ENCODE measurements at places on chromosomes 7 and 10.

DNA sequence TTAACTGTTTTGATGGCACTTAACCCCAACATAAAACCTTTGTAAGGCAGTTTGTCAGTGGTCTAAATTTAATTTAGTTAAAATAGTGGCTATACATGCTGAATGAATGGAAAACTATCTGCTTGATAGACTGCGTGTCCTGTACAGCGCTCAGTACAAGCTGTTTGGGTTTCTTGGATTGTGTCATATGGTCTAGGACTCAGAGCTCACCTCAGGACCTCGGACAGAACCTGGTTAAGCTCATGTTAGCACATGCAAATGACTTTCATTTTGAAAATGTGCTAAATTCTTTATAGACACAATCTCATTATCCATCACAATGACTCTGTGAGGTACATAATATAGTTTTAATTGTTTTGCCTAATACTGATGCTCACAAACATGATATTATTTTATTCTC lies 55.7 kb upstream of the RELN start:
- no peak for DNase-seq

GRCh38 chr7:131108212-131108940 lies 219.3 kb upstream of the MKLN1 start:
- no peak for DNase-seq

- no peak for DNase-seq
These were observed 192.1 kb downstream of the CELF2 start for GRCh38 chr10:11209830-11210181.

DNA sequence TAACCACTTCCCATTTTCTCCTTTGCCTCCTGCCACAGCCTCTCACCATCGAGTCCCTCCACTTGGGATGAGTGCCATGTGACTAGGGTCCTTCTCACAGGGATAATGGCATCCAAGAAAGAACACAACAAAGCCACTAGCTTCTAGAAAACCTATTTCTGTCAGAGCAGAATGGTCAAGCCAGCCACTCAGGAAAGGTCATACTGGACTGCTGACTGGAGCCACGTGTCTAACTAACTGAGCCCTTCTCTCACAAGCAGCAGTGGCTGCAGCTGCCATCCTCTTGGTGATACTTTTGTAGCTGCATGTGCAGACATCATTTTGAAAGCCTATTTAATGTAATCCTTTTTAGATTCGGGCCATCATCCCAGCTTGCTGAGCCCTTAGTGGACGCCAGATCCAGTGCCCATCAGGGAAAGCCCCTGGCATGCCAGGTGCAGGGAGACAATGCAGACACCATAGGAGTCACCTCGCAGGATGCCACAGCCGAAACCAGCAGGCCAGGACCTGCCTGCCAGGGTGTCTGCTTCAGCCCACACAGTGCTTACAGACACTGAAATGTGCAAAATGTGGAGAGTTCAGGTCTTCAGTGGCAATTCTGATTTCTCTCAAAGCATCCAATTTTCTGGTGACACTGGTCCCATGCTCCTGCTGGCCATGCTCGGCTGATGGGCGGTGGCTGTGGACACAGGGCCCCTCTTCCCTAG lies 98.3 kb upstream of the DDC start:
- DNase-seq: no peak

GRCh38 chr7:103687951-103688350 lies 241.9 kb upstream of the SLC26A5 start:
- no peak for DNase-seq

DNA sequence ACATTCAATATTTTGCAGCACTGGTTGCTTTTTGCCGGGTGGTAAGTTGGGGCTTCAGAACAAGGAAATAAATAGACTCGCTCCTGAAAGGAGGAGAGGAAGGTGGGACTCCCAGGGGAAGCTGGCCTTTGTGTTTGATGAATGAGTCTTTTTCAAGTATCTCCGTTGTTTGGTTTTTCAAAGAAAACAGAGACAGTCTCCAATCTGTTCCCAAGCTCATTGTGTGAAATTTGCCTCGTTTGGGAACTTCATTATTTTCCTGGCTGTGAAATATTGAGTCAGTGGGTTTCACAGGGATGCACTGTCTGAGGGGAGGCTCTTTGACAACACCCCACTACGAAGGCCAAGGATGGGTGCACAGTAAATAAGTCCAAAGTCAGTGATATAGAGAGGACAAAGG lies 38.7 kb upstream of the KIAA1217 start:
- DNase-seq: no peak

DNA sequence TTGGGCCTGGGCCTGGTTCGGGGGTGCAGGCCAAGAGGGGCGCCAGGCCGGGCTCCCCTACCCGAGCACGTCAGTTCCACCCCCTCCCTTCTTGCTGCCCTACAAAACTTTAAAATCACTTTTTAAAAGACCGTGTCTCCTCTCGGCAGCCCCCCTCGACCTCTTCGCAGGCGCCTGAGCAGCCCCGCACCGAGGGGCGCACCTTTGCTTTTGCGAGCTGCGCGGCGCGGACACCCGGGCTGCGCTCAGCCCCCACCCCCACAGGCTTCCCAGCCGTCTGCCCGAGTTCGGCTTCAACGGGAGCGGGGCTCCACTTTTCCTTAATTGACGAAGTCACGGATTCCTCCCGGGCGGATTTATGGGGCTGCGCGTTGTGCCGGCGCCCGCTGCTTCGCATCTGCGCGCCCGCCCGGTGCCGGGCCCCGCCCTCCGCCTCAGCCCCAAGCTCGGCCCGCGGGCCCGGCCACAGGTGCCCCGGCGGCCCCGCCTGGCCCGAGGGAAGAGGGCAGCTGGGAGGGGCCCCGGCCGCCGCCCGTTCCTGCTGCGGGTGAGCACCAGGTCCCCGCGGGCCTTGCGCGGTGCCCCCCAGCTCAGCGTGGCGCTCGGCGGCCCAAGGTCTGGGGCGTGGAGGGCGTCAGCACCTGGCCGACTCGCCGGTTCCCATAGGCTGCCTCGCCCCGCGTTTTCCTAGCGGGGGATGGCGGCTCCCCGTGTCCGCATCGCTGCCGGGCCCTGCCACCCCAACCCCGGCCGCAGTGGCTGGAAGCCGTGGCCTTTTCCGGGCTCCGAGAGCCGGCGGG lies 10.8 kb upstream of the MNX1 start:
- DNase-seq: no peak

- no peak for DNase-seq
These were observed 229.0 kb upstream of the STK17A start for GRCh38 chr7:43353902-43354301.

DNA sequence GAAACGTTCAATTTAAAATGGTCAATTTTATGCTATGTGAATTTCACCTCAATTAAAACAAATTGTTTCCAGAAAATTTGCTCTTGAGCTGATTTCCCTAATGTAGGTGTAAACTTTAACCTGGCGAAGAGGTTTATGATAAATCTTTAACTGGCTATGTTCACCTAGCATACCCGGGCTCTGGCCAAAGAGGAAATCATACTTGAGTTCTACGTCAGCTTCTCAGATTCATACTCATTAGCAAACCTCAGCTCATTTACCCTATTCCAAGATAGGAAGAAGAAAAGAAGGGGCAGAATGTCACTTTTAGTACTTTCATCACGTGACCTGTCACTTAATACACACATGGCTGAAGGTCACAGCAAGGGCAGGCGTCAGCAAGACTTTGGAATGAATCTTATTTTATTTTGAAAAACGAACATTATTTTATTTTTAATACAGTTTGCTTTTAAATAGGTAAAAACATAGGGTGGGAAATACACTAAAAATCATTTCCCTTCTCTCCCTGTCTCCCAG lies 97.0 kb downstream of the ABLIM1 start:
- no peak for DNase-seq

GRCh38 chr7:71362240-71362639 lies 230.3 kb downstream of the GALNT17 start:
- no peak for DNase-seq

DNA sequence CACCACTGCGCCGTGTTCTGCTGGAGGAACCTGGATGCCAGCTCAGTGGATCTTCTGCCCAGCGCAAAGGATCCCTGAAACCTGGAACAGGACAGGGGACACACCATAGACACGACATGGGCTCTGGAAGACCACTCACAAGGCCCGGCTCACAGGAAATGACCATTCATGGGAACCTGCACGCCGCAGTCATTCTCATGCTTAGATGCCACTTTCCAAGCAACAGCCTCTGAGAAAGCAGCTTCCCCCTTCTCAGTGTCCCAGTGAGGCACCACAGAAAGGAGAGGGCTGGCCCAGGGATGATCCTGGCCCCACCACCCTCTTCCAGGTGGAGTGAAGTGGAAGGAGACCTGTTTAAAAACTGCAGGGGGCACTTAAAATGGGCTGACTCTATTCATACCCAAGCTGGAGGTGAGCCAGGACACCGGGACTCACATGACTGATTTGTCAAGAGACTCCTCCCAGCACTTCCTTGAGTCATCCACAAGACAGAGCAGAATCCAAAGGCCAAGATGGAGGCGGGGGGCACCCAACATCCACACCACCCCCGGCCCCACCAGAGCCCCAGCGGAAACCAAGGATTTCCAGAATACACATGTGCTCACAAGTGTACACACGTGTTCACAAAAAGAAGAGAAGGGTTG lies 11.2 kb downstream of the CTBP2 start:
- no peak for DNase-seq

- no peak for DNase-seq
These were observed 58.5 kb upstream of the AHR start for GRCh38 chr7:17239683-17240521.

- no peak for DNase-seq
These were observed 180.3 kb downstream of the NPSR1 start for GRCh38 chr7:34838329-34838728.

DNA sequence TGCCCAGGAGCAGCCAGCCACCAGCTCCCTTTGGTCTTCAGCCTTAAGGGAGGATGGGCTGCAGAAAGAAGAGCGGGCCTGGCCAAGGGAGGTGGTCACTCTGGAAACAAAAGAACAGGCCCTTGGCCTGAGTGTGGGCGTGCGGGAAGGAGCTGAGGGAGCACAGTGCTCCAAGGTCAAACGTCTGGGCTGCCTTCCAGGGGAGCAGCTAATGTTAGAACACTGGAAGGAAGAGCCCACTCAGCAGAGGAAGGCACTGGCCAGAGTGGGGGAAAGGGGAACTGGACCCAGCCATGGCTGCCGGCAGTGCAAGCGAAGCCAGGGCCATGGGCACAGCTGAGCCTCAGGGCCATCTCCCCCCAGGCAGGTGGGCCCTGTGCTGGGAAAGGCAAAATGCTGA lies 42.7 kb downstream of the FAM53B start:
- DNase-seq: no peak

- DNase-seq: no peak
These were observed 94.0 kb downstream of the AKR1D1 start for GRCh38 chr7:138170298-138170697.

DNA sequence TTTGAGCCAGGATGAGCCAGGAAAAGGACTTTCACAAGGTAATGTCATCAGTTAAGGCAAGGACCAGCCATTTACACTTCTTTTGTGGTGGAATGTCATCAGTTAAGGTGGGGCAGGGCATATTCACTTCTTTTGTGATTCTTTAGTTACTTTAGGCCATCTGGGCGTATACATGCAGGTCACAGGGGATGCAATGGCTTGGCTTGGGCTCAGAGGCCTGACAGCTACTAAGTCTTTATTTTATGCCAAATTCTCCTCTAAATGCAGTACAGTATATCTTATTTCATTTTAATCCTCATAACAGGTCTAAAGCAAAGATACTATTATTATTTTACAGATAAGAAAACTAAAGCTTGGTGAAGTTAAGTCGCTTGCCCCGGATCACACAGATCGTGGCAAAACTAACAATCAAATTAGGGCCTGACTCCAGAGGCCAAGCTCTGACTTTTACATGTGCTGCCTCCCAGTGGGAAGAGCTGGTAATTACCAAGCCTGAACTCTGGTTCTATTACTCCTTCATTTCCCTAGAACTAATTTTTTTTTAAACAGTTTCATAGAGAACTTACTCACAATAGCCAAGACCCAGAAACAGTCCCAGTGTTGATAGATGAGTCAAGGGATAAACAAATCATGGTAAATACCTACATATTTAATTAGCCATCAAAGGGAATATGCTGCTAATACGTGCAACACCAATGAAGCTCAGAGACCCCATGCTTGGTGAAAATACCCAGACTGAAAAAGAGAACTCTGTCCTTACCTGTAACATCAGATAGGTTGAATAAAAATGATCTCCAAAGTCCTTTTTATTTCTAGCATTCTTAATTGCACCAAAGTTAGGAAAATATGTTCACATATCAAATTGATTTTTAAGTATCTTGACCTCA lies 35.4 kb downstream of the C7orf25 start:
- DNase-seq: no peak

- DNase-seq: no peak
These were observed 22.8 kb downstream of the SLC39A12 start for GRCh38 chr10:17974505-17974904.

GRCh38 chr7:77244222-77244934 lies 44.8 kb upstream of the FGL2 start:
- DNase-seq: no peak

DNA sequence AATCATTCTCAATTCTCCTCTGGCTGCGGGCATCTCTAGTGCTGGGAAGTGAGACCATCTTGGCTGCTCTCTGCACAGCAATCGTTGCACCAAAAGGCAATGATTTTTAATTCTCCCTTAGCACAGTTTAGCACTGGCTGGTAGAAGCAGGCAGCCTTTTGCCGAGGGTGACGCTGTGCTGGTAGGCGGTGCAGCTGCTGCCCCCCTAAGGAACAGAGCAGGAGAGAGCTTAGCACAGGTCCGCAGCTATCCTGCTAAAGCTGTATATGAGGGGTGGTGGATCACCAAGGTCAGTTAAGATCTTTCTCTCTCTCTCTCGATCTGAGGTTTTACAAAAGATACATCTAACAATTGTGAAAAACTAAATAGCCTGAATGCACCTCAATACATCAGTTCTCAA lies 390.1 kb downstream of the GATA3 start:
- peak; percentile 7 for DNase-seq

- DNase-seq: no peak
These were observed 20.5 kb upstream of the FAM13C start for GRCh38 chr10:59382831-59383295.

DNA sequence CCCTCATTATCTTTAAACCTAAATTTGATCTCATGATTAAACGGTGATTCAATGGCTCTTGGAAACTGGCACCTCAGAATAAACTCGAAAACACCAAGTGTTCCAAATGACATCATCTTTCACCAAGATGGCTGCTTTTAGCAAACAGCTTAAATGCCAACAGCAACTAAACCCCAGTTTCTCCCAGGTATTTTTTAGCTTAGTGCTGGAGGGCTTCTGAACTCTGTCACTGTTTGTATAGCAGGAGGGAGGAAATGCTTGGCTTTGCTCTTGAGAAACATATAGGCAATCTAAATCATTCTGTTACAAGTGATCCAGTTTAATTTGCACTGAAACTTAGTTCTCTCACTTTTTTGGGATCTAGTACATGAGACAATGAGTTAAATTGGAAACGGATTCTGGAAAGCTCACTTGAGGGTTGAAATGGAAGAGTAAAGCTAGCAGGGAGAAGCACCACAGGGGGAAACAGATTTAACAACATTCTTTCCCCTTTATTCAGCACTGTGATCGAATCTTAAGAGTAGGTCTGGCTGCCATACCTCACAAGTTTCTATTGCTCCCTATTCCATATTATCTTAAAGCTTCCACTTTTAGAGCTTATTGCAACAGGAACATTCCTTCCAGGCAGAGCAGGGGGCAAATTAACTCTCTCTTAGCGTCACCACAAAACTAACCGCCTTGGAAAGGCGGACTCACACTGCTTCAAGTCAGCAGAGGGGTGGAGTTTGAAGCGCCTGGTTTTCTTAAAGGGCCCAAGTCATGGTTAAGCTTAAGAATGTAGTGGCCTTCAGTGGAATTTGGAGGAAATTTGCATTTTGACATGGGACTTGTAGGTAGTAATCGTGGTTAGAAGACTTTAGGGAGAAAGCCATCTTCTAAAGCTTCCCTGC lies 1.8 kb upstream of the CCDC6 start:
- peak; percentile 17 for DNase-seq

GRCh38 chr7:79610748-79611304 lies 157.4 kb upstream of the MAGI2 start:
- no peak for DNase-seq

Data from stimulated activated CD8-positive, alpha-beta memory T cell treated with anti-CD3 and anti-CD28 coated beads, Interleukin-2, amount 100 ng/mL, for 1 hour (primary cell).